ENCODE measurements at places on chromosomes 5 and 9.

DNA sequence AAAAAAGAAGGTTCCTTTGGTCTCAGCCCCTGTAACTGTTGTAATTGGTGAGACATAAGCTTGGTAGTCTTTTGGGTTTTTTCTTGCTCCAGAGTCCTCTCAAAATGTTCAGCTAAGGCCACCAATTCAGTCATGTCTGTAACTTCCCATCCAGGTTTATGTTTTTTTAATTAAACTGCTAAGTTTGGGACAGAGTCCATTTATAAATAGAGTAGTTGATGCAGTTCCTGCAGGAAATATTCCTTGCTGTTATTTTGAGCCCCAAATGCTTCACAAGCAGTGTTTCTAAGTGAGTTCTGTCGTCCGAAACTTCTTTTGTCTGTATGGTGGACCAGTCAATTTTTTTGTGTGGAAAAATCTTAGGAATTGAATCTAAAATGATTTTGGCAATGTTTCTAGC is 155.0 kb downstream of the AOPEP start:
- DNase-seq, result no peak

GRCh38 chr5:106121972-106122605 is 1548.6 kb downstream of the EFNA5 start:
- DNase-seq, result no peak

- DNase-seq, result no peak
Observed at GRCh38 chr5:1122511-1123294, 10.8 kb upstream of the SLC12A7 start.

- no peak for DNase-seq
Observed at GRCh38 chr5:147949711-147950573, 43.6 kb upstream of the C5orf46 start.

GRCh38 chr5:160152901-160153300 is 33.7 kb upstream of the PWWP2A start:
- no peak for DNase-seq

GRCh38 chr5:124795829-124796228 is 49.4 kb upstream of the ZNF608 start:
- DNase-seq, result no peak

GRCh38 chr9:132006677-132007370 is 72.8 kb downstream of the MED27 start:
- peak; percentile 36 for DNase-seq

DNA sequence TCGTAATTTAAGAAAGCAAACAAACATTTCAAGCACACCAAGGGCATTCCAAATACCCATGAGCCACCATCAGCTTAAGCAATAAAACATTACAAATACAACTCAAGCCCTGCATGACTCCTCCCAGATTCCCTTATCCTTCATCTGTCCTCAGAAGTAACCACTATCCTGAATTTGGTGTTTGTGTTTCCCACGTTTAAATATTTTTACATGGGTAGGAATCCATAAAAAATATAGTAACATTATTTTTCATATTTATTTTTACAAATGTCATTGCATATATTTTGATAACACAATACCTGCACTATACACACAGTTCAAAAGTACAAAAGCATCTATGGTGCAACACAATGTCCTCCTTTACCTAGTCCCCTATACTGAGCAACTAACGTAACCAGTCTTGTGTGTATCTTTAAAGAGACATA is 6.4 kb downstream of the PRKAA1 start:
- DNase-seq, result no peak

DNA sequence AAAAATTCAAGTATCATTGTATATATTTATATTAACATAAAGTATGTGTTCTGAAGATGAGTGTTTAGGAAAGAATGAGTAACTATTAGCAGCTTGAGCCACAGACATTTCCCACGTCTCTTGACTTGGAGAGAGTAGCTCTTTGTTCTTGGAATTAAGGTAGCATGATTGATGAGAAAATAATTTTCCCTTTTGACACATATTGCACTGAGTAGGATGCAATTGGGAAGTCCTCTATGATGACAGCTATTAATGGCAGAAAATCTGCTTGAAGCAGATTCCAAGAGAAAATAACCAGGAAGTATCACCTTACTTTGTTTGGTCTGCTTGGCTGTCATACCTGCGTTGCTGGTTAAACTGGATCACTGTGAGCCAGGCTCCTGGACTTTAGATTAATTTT is 204.8 kb downstream of the TLE4 start:
- DNase-seq, result no peak

DNA sequence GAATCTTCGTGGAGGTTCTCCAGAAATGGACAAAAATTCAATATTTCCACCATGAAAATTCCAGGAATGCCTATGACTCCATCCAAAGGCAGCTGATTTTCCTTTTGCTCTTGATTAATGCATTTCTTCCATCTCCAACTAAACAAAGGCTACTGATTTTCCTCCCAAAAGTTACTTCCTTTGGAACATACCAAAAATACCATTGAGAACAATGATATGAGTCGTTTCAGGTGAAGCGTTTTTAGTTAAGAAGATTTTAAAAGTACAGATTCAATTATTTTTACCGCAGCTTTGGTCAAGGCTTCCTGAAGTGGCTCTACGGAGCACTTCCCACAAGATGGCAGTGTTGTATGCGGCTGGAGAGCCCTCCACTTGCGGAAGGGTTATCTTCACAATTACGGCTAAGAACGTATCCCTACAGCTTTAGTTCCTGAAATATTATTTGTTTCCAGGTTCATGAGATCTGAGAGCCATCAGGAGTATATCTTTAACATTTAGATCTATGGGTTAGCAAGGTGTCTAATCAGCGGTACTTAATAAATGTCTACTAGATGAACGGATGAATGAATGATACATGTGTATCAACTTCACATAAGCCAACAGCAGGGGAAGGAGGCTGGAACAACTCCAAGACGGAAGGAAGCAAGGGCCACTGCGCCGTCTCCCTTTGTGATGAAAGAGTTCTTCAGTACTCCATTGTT is 35.9 kb upstream of the ARSB start:
- DNase-seq, result peak; percentile 64

DNA sequence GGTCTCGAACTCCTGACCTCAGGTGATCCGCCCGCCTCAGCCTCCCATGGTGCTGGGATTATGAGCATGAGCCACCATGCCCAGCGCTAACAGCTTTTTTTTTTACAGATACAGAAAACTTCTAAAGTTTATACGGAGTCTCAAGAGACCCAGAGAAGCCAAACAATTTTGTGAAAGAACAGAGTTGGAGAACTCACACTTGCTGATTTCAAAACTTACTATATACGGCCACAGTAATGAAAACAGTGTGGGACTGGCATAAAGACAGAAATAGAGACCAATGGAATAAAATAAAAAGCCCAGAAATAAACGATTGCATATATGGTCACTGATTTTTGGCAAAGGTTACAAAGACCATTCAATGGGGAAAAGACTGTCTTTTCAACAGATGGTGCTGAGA is 85.6 kb upstream of the CACNA1B start:
- DNase-seq, result no peak

- DNase-seq, result no peak
Observed at GRCh38 chr5:113203916-113204315, 227.3 kb downstream of the DCP2 start.

DNA sequence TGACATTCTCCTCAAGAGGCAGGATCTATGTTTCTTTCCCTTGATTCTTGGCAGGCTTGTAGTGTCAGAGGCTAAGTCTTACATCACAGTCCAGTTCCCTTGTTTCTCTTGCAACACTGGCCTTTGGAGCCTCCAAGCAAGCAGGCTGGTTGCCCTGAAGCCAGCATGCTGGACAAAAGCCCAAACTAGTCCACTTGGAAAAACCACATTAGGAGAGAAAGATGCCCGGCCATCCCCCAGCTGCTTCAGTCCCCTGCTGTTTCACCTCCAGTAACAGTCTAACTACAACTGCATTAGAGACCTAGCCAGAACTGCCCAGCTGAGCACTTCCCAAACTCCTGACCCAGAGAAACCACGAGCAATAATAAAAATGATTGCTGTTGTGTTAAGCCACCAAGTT is 87.6 kb downstream of the ADAMTS6 start:
- DNase-seq, result peak; percentile 51

- no peak for DNase-seq
Observed at GRCh38 chr9:6930827-6931226, 173.1 kb downstream of the KDM4C start.

DNA sequence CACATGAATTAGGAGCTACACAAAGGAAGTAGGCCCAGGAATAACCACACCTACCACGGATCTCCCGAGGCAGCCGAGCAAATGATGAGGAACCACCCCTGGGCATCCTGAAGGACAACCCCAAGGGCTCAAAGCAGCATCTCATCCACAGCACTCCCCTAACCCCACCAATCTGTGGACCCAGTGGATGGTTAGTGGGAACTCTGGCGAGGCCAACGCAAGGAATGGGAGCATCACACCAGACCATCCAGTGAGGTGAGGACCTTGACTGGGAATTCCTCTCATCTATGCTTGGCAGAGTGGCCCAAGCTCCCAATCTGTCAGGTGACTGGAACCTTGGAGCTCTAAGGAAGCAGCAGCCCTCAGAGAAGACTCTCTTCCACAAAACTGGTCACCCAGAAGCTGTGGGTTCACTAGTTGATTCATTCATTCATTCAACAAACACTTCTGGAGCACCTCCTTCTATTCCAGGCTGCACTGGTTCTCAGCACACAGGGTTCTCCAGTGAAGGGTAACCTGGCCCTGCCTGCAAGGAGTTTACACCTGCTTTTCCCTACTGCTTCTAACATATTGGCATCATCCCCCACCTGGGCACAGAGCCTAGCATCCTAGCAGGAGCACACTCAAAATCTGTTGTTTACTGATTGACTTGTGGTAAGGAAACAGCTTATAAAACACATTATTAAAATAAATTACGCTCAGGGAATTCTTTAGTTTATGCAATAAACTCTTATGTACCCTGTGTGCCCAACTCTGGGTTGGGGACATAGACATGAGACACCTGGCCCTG is 4.9 kb downstream of the ACSL6 start:
- no peak for DNase-seq

GRCh38 chr9:92444841-92445240 is 20.6 kb upstream of the OMD start:
- no peak for DNase-seq

GRCh38 chr5:113452941-113453340 is 18.2 kb upstream of the TSSK1B start:
- no peak for DNase-seq

DNA sequence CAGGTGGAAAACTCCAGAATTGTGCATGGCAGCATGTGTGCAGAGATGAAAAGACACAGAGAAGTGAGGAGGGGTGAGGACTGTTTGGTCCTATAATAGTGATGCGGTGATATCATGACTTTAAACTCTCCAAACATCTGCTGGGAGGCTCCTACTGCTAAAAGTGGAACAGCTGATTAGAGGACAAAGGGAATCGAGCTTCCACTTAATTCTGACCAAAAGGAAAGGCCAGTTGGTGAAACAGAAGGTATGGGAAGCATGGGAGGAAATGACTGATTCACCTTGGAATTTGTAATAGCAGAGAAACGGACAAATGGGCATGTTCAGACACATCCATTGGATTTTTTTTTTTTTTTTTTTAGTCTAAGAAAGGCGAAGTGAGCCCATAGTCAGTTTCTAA is 67.5 kb upstream of the MAMDC2 start:
- no peak for DNase-seq

DNA sequence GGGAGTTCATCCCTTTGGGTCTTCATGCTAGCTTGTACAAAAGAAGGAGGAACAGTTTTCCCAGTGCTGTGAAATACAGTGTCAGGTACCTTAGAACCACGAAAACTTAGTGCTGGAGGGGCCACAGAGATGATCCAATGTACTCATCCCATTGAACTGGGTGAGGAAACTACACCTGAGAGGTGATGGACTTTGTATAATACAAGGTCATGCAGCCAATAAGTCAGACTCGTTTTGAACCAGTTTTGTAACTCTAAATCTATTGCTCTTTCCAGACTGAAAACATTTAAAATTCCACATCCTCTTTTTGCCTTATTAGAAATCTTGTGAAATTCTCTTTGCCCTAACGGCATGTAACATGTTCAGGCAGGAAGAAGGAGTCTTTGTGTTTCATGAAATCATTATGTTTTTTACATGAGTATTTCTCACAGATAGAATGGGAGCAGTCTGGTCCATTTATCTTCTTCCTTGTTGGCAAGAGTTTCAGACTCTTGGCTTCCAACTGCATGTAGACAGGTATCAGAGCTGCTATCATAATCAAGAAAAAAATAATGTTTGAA is 146.8 kb upstream of the FBXL7 start:
- DNase-seq, result no peak

GRCh38 chr9:14064940-14065339 is 249.0 kb downstream of the NFIB start:
- DNase-seq, result no peak

- no peak for DNase-seq
Observed at GRCh38 chr9:94746541-94747370, 20.3 kb downstream of the AOPEP start.

GRCh38 chr5:38423276-38424147 is 132.9 kb downstream of the LIFR start:
- DNase-seq, result no peak

DNA sequence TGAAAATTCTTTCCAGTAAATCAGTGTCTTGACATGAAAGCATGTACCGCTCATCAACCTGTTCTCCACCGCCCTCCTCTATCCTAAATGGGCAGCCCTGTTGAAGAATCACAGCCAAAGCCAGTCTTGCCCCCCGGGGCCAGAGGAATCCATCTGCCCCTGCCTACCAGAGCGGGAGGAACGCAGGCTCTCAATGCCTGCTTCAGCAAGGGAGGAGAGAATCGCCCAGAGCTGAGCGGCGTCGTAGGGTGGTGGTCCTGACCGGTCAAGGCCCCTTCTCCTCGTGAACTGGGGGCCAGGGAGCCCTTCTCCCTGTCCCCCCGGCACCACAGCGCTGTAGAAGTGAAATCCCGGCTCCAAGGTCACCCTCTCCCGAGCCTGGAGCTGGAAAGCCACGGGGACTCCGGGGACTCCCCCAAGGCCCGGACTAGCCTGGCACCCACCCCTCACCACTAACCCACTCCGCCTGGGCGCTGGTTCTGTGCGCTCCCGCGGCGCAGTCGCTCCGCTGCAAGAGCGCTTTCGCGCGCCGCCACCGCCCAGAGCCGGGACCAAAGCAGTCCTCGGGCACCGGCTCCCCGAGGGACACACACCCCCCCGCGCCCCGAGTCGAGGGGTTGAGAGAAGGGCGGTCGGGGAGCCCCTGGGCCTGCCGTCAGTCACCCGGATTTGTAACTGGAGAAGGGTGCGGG is 718 bp upstream of the TMEM215 start:
- DNase-seq, result no peak

- no peak for DNase-seq
Observed at GRCh38 chr5:142368529-142368928, 43.7 kb upstream of the SPRY4 start.

DNA sequence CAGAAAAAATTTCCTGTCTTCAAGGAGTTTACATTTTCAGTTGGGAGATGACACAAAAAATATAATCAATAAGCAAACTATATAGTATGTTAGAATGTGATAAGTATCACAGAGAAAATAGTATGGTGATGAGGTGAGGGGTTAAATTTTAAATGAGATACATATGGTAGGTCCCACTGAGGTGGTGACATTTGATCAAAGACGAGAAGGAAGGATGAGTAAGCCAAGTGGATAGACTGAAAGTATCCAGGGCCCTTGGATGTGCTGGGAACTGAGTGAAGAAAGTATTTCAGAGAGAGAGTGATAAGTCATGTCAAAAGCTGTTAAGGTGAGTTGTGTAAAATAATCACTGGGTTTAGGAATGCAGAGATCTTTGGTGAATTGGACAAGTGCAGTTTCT is 3.5 kb downstream of the CCDC192 start:
- no peak for DNase-seq

- no peak for DNase-seq
Observed at GRCh38 chr5:131272307-131272706, 8.5 kb downstream of the CDC42SE2 start.

All from tibial nerve (tissue), 4 donors.